ENCODE measurements at places on chromosomes 16 and 17. TPM values are rescaled to one million over a fixed set of nuclear protein-coding genes. Genes with fewer than 3 reads are reported as not detected.

The ANTKMT gene
- total RNA-seq, result 19.7 TPM

The CCDC144A gene
- total RNA-seq, result 19.7 TPM

The SMURF2 gene
- 17.6 TPM for total RNA-seq

The CFAP52 gene
- total RNA-seq, result not detected

The ADGRG3 gene
- not detected for total RNA-seq

The ATP6V0D1 gene
- total RNA-seq, result 387 TPM

The IGSF6 gene
- 1.2 TPM for total RNA-seq
